Stimulated activated CD8-positive, alpha-beta memory T cell treated with anti-CD3 and anti-CD28 coated beads, Interleukin-15, amount 100 ng/mL, for 48 hours (primary cell): ENCODE measurements at places on chromosomes 2 and 18.
A peak's percentile ranks its signal among the peaks of the same experiment; 100 is the strongest.

DNA sequence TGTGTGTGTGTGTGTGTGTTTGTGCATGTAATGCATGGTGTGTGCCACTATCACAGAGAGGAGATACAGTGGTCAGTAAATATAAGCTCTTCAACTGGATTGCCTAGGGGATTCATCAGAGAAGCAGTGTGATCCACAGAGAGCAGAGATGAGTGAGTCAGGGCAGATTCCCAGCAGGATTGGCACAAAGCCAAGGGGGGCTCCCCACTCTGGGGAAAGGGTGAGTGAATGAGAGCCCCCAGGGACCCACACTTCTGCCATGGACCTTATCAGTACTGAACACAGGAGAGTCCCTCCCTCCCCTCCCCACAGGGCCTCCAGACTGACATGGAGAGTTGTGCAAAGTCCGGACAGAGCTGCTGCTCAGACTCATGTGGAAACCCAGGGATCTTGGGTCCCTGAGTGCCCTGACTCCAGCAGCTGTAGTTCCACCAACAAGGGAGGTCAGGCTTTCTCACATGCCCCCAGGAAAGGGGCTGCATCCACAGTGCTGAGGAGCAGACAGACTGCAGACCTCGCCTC is 748.8 kb downstream of the NR4A2 start:
- no peak for DNase-seq

- DNase-seq = no peak
These were observed 72.9 kb downstream of the CLHC1 start for GRCh38 chr2:55159037-55159651.

GRCh38 chr2:96824079-96824870 is 8.2 kb downstream of the CNNM3 start:
- no peak for DNase-seq

- no peak for DNase-seq
These were observed 4.0 kb upstream of the NOP58 start for GRCh38 chr2:202261531-202261930.

GRCh38 chr18:44742718-44743311 is 62.1 kb downstream of the SETBP1 start:
- DNase-seq = no peak

- no peak for DNase-seq
These were observed 326.4 kb downstream of the SMAD2 start for GRCh38 chr18:47604021-47604420.

GRCh38 chr2:17605696-17606095 is 65.2 kb downstream of the VSNL1 start:
- DNase-seq = no peak

GRCh38 chr2:185828326-185828725 is 89.7 kb downstream of the FSIP2 start:
- DNase-seq = no peak

DNA sequence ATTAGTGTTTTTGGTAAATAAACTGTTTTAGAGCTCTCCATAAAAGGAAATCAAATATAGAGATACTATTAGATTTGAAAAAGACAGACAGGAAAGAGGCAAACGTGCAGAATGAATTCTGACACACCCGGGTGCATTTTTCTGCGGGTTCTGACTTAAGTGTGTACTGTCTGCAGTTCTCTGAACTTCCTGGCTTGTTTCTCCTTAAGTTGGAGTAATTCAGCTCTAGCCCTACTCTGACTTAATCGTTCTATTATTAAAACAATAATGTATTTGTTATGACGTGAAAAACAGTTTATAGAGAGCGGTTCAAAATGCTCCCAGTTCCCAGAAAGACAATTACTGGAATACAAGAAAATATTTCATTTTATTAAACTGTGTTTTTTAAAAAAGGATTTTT is 305.9 kb downstream of the ARHGAP15 start:
- DNase-seq = no peak

- no peak for DNase-seq
These were observed 55.6 kb downstream of the RPL37A start for GRCh38 chr2:216554286-216554685.

GRCh38 chr2:122300758-122301157 is 545.3 kb downstream of the TSN start:
- no peak for DNase-seq

GRCh38 chr2:74464406-74464805 is 776 bp downstream of the MOGS start:
- DNase-seq = no peak

DNA sequence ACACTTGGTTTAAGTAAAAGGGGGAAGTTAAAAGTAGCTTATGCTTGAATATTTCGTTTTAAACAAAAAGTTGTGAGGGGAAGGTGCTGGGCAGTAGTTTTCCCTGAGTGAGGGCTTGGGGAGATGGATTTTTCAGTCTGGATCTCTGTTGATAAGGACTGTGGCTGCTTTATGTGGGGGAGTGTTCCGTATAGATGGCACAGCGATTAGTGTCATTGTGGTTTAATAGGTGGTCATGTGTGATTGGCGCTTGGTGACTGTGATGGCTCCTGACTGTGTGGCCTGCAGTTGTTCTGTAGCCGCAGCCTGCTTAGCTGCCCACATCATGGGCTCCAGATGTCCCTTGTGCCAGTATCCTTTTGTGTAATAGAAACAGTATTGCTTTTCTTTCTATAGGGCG is 156.2 kb downstream of the WDSUB1 start:
- DNase-seq = no peak

GRCh38 chr18:47817795-47818077 is 112.7 kb downstream of the SMAD2 start:
- DNase-seq = no peak

- no peak for DNase-seq
These were observed 141.5 kb downstream of the OSR1 start for GRCh38 chr2:19216676-19217602.

- no peak for DNase-seq
These were observed 48.6 kb upstream of the TEX51 start for GRCh38 chr2:126849991-126850535.

DNA sequence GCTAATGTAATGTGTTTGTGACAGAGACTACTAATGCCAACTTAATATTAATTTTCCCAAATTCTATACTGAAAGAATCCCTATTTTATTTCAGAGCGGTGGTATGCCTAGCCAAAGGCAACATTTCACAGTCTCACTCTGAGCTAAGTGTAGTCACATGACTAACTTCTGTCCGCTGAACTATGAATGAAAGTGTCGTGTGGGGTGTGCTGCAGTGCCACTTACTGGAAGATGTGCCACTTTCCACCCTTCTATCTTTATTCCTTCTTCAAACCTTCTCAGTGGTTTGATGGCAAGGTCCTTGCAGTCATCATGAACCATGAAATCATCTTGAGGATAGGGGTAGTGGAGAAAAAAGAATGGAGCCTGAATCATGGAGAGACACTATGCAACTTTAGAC is 47.3 kb upstream of the C1D start:
- DNase-seq = no peak

DNA sequence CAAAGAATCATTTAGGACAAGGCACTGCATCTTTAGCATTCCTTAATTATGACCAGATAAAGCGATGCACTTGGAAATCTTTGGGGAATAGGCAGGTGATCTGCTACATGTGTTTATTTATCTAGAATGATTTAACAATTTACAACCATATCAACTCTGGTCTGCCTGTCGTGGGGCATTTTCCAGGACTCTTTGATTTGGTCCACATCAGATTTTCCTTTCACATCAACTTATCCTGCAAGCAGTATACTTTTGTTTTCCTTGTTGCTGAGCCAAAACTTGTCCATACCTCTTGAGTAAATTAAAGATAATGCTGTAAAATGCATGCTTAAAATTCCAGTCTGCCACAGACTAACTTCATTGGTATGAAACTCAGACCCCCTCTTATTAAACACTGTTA is 312.4 kb upstream of the TCF4 start:
- DNase-seq = no peak

- DNase-seq = no peak
These were observed 449.6 kb downstream of the SPAG16 start for GRCh38 chr2:213733893-213734292.

DNA sequence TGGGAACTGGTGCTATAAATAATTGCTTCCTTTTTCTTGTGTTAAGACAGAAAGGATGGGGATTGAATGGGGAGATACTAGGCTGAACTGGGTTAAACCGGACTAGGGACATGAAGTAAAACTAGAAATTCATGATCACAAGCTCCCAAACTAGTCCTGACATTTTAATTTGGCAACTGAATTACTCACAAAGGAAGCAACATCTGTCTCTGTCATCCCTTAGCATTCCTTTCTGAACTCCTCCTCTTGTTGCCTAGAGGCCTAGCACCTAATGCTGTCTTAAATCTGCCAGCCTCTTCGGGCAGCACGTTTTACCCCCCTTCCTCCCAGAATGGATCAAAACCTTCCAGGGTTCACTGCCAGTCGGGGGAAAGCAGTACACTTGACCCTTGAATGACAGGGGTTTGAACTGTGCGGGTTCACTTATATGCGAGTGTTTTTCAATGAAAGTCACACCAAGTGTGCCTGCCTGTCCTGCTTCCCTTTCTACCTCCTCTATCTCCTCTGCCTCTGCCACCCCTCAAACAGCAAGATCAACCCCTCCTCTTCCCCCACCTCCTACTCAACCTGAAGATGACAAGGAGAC is 8.2 kb downstream of the KCTD1 start:
- DNase-seq = no peak

GRCh38 chr2:174153757-174154680 is 94.3 kb downstream of the OLA1 start:
- DNase-seq = no peak

DNA sequence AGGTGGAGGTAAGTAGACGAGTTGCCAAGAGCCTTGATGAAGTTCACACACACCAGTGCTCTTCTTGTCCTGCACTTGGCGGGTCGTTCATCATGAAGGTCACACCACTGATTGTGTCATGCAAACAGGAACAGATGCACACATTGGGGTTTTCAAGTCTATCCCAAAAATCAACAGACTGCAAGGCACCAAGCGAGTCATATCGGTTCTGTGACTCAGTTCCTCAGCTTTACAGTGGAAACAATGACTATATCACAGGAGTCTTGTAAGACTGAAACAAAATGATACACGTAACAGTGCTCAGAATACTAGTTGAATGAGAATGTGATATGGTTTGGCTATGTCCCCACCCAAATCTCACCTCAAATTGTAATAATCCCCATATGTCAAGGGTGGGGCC is 526.9 kb upstream of the ID2 start:
- DNase-seq = peak; percentile 36

DNA sequence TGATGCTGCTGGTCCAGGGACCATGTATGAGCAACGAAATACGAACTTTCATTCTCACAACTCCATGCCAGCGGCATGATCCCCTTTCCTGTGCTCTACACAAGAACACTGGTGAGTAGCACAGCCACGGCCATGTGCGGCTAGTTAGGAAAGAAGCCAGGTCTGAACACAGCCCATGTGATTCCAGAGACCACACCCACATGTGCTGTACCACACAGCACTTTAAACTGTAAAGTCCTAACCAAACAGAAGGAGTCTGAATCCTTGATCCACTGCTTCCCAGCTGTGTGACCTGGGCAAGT is 33.0 kb upstream of the ACAA2 start:
- no peak for DNase-seq

DNA sequence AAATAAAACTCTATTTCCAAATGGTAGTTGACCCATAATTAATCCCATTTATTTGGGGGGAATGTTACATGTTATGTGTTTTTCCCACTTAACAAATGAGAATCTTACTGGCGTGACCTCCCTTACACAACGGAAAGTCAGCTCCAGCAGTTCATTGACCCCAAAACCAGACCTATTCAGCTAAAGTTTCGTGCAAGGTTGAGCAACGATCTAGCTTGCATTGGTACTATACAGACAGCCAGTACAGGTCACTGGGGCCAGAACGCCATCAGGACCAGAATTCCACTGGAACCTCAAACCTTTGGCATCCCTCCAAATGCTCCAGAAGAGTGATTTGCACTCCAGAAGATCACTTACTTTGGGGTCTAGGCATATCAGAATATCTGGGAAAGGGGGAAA is 6.8 kb upstream of the CTAGE1 start:
- no peak for DNase-seq

DNA sequence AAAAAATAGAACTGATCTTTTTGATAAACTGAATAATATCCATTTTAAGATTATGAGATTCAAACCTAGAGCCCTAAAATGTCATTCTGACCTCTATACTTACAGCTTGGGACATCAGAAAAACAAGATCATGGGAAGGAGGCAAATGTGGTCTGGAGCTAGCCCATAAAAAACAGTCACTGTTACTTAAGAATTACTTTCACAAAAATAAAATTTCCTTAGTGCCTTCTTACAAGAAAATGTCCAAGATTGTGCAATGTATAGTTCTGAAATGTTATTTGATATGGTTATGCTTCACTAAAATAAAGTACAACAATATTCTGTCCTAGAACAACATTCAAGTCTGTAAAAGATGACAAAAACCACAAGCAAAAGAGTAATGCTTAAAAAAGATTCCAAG is 247.6 kb downstream of the DYM start:
- no peak for DNase-seq

DNA sequence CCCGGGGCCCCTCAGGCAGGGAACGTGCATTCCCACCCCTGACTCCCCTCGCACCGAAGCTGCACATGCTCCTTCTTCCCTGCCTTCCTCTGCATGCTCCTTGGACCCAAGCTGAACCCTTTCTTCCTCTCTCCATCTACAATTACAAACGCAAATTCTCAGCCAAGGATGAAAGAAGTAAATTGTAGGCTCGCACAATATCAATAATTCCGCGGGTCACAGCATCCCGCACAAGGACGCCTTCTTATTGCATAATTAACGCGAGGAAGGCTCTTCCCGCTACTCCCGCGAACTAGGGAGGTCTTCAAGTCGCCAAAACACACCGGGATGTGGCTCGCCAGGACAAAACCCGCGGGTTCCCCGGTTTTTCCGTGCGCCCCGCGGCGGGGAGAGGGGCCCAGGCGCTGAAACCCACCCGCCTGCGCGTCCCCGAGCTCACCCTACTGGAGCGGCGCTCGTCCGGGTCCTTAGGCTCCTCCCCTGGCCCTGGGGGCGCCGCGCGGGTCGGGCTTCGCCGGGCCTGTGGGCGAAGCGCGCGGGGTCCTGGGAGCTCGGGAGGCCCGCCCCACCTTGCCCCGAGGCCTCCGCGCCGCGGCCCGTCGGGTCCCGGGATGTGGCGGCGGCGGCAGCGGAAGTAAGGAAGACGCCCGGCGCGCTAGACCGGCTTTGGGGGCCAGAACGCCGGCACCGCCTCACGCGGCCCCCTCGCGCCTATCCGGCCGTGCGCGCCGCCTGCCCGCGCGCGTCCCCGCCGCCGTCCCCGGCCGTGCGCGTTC is at the start of gene CHST10:
TSS of gene CHST10 (minus strand) at position 734 of the 776 bp plus-strand sequence. CDS start 10,993 bp downstream, outside the sequence.
- peak; percentile 56 for DNase-seq

GRCh38 chr2:134284119-134284670 is 30.3 kb downstream of the MGAT5 start:
- no peak for DNase-seq

- DNase-seq = no peak
These were observed 326.2 kb downstream of the PDE11A start for GRCh38 chr2:177746358-177746757.

DNA sequence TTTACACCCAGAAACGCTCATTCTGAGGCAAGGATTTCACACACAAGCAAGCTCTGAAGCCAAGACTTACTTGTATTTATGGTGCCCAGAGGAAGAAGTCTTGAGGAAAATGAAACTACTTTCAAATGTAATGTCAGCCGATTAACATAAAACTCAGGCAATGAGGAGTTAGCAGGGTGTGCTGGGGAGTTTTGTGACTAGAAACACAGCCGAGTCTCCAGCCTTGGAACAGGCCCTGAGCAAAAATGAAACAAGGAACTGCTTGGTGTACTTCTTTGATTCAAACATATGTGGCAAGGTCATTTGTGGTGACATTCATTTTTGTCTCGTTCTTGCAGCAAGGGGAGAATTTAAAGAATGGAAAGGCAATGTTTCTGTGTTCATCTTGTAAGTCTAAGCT is 4.5 kb downstream of the DYTN start:
- DNase-seq = no peak
